CD4-positive, alpha-beta T cell treated with Interleukin-17A for 4 hours (primary cell): ENCODE measurements at places on chromosomes 11 and 22.

DNA sequence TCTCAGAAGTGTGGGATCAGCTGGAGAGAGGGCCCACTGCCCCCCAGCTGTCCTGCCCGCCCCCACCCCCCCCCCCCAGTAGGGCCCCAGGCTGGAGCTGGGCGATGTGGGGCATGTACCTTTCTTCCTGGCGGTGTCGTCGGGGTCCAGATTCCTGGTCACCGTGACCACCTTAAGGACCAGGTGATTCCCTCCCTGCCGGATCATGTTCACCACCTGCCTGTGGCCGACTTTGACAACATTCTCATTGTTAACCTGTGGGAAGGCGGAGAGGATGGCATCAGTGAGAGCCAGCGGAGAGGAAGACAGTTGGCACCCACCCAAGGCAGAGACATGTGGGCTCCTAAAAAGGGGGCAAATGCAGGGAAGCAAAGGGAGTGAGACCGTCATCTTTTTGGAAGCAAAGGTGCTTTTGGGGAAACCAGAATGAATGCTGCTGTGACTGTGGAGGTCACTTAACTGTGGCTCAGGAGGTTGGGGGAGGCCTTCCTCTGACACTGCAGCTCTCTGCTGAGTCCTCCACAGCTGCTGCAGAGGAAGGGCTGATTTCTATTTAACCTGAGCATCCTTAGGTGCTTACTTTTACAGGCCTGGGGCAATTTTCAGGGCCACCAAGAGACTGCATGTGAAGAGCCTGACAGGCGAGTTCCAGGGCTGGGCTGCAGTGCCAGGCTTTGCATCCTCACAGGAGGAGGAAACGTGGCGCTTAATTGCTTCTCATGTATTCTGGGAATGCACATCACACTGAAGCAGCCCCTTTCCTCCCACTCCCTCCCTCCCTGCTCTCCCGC lies 104.5 kb downstream of the CTTN start:
- no peak for DNase-seq

GRCh38 chr22:30523646-30524489 lies 18.4 kb upstream of the SEC14L4 start:
- no peak for DNase-seq

GRCh38 chr22:34950489-34950888 lies 115.5 kb upstream of the ISX start:
- no peak for DNase-seq

GRCh38 chr22:31093086-31093850 lies 12.2 kb downstream of the SMTN start:
- no peak for DNase-seq

GRCh38 chr11:36885154-36885553 lies 287.1 kb upstream of the RAG2 start:
- DNase-seq: no peak

- DNase-seq: no peak
Observed at GRCh38 chr11:77386178-77386577, 84.7 kb upstream of the GDPD4 start.
